ENCODE measurements at places on chromosomes 1 and 21. TPM values are rescaled to one million over a fixed set of nuclear protein-coding genes. Genes with fewer than 3 reads are reported as not detected.

Gene KIAA0040
- total RNA-seq: 86.6 TPM

- no peak for DNase-seq
These were observed 10.9 kb upstream of the SAMD11 start for GRCh38 chr1:912740-913301.

Gene DIO1
- total RNA-seq: not detected

GRCh38 chr1:10694633-10695627 lies 101.5 kb downstream of the CASZ1 start:
- DNase-seq: peak; percentile 89

DNA sequence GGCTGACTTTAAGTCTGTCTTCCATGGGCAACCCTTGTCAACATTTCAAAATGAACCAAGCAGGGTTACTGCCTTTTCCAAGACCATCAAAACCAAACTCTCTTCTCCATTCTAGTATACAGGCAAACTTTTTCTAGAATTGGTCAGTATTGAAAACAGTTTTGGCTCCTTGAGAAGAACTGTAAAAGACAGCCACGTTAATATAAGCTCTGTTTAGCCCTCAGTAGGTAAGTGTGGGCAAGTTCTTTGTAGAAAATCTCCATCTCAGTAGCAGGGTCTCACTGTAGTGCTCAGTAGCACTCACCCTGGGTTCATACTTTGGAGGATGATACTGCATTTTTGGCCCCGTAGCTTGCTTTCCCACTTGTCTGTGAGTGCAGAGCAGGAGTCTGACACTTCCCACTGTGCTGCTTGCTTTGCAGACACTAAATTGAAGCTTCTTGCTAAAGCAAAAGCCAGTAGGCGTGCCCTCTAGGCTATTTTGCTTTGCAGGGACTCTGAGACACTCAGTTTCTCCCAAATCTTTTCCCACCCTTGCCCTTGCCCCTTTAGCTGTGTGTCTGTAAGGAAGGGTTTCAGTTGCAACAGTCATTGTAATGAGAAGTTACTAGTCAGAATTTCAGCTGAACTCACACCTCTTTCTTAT lies 34.3 kb upstream of the CACYBP start:
- no peak for DNase-seq

Gene C8A
- not detected for total RNA-seq

- no peak for DNase-seq
These were observed 41.5 kb downstream of the CAPN9 start for GRCh38 chr1:230788561-230789275.

Gene KISS1
- not detected for total RNA-seq

Gene DMRTA2
- 0.04 TPM for total RNA-seq

DNA sequence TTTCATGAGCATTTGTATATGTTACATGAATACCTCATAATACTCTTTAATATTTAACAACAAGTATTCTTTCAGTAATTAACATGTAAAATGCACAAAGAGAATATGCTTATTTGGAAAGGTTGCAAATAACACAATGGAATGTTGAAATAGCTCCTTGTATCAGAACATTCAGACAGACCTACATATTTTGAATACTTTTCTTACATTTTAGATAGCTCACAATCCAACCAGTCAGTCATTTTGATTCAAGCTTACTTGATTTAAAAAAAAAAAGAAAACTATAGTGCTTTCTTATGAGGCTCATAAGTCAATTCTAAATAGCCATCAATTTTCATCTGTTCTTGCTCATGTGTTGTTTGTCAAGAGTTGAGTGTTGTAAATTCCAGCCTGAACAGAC lies 518.8 kb downstream of the ADGRL2 start:
- no peak for DNase-seq

DNA sequence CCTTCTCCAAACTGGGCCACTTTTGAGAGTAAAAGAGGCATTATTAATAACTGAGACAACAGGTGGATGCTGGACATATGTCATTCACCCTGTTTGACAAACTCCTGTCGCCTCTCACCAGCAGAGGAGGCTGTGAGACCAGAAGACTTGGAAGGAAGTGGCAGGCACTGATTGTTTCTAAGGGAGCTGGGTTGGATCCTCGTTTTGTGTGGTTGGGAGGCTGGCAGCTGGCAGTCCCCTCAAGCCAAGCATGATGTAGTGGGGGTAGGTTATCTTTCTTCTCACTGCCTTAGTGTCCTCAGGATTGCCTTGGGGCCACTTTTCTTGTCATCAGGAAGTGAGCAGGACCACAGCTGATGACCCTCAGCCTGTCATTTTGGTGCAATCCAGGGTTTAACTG lies 86.5 kb upstream of the KCNJ15 start:
- DNase-seq: peak; percentile 50

GRCh38 chr1:5780324-5780716 lies 211.9 kb downstream of the NPHP4 start:
- no peak for DNase-seq

DNA sequence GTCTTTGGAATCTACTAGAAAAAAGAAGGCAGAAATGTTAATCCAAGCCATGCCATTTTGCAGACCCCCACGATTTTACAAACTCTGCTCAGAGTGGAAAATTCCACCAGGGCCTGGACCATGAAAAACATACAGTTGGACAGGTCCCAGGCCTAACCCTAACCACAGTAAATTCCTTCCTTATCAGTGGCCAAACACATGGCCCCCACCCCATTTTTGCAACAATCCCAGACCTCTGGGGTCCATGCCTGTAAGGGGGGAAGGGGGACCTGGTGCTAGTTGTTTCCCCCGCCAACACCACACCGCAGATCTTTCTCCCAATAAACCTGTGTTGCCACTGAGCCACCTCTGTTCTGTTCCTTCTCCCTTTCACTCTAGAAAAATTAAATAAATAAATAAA lies 1352.7 kb downstream of the AMY1C start:
- no peak for DNase-seq

GRCh38 chr21:33299181-33299752 lies 25.5 kb upstream of the IFNAR1 start:
- peak; percentile 66 for DNase-seq

Gene SYCP1
- not detected for total RNA-seq

- DNase-seq: no peak
These were observed 17.4 kb downstream of the PLEKHA6 start for GRCh38 chr1:204342310-204342709.

DNA sequence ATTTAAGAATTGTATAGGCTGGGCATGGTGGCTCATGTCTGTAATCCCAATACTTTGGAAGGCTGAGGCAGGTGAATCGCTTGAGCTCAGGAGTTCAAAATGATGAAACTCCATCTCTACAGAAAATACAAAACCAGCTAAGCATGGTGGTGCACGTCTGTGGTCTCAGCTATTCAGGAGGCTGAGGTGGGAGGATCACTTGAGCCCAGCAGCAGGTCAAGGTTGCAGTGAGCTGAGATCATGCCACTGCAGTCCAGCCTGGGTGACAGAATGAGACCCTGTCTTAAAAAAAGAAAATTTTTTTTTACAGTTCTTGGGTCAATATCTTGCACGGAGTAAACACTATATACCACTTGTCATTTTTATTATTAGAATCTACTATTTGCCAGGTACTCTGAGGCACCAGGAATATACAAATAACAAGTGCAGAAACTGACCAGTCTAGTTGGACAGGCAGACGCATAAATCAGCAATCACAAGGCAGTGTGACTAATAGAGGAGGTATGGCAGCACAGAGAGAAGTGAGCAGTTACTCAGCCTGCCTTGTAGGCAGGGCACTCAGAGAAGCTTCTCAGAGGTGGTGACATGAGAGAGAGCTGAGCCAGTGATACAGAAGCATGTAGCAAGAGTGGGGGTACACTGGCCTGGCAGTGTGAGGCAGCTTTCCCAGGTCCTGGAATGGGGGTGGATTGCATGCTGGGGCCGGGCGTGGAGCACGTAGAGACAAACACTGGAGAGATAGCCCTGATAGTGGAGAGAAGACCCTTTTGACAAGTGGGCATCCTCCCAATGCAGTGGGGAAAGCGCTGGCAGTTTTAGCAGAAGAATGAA lies 8.0 kb downstream of the PHLDA3 start:
- no peak for DNase-seq

DNA sequence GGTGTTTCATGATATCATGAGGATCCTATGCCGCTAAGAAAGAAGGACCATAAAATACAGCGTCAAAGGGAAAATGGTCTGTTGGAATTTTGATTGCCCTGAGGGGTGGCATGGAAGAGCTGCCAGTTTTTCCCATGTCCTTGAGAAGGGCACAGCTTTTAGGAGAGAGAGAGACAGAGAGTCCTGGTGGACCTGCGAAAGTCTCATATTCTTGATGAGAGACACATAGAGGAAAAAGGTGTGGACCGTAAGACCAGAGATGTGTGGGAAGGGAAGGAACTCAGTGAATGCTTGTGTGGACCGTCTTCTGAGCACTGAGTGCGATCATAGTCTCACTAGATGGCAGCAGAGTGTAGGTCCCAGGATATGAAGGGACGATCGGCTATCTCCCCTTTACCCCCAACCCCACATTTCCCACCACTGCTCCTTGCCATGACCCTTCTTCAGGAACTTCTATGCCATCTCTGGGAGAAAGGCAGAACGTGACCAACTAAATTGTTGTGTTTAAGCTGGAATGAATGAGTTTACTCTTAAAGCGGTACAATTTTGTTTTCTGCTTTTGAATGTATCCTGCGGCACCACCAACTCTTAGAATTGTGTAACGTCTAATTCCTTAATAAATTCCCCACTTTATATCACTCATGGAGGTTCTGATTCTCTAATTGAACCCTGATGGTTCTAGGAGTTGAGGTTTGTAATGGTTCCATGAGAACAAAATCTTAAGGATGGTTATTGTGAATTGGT lies 117.7 kb downstream of the CTH start:
- DNase-seq: peak; percentile 52

Gene RGSL1
- total RNA-seq: 0.22 TPM
